ENCODE measurements at places on chromosomes 4 and X.

DNA sequence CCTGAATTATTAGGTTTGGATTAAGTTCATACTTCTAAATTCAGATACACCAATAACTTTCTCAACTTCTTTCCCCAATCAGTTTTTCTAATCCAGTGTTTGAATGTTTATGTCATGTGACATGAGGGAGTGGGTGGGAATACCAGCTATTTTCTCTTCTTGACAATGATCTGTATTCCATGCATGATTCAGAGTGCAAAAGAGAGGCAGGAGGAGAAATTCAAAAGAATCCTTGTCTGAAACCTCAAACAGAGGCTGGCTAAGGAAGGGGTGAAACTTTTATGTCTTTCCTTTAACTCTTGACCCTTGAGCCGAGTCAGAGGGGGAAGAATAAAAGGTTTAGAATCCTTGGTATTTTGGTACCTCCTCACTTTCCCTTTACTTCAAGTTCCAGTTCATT lies 544.7 kb downstream of the SPRY1 start:
- no peak for DNase-seq

DNA sequence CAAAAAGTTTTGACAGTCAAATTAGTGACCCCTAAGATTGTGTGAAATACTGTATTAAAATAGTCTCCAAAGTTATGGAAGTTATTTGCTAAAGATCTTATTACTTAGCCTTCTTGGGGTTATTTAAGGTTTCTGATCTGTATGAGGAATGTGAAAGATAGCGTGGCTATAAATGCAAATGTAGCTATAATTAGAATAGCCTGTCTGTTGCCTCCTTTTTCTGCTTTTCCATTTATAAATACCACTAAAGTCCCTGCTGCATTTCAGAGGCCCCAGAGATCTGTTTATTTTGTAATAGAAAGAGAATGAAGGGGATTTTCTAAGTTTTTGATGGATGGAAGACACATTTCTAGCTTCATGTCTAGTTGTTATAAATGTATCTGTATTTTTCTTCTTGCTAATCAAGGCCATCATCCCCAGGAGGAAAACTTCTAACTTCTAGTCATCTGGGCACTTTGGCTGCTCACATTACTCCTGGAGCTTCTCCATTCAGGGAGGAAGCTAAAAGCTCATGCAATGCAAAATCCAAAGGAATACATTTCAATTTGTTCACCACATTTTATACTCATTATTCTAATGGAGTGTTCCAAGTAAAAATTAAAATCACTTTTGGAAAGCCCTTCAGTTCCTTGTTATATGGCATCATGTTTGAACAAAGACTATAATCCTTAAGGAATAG lies 73.9 kb downstream of the INTS12 start:
- DNase-seq = no peak

GRCh38 chrX:43373032-43373431 lies 283.1 kb upstream of the MAOA start:
- no peak for DNase-seq

DNA sequence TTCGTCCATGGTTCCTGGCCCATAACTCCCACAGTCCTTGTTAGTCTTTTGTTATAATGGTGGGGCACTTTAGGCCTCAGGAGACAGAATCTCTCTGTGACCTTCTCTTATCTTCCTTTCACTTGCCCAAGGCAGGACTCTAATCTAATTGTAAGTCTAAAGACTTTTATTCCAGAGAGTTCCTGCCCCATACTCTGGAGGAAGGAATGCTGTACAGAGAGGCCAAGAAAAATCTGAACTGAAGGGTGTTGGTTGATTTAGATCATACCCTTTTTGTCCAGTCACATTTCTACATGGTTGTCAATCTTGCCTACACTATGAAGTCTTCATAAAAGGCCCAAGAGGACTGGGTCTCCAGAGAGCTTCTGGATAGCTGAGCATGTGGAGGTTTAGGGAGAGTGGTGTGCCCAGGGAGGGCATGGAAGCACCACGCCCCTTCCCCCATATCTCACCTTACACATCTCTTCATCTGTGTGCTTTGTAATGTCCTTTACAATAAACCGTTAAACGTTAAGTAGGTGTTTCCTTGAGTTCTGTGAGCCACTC lies 84.5 kb downstream of the AFF1 start:
- DNase-seq = no peak

GRCh38 chrX:5176766-5177165 lies 1051.9 kb downstream of the NLGN4X start:
- DNase-seq = no peak

DNA sequence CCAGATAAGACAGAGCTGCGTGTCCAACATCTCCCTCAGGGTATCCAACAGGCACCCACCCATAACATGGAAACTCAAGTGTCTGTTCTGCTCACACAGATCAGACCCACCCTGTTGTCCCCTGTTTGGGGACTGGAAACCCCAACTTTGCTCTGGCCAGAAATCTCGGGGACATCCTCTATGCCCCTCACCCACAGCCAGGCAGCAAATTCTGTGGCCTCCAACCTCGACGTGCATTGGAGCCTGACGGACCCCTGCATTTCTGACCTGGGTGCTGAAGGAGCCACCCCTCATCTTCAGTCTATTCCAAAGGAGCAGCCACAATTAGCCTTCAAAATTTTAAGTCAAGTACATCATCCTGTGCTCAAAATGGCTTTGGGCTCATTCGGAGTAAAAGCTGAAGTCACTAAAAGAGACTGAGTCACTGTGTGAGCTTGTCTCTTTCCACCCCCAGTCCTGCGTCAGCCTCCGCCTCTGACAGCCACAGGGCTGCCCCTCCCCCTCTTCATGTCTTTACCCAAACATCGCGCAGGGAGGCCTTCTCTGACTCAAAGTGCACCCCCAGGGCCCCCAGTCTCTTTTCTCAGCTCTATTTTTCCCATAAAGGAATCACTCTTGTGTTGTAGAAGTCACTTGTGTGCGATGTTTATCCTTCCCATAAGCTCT lies 24.4 kb upstream of the PDE6B start:
- DNase-seq = no peak

GRCh38 chrX:41386222-41386990 lies 52.4 kb downstream of the DDX3X start:
- DNase-seq = no peak

- DNase-seq = no peak
Observed at GRCh38 chr4:22315628-22316027, 200.2 kb downstream of the ADGRA3 start.

- DNase-seq = no peak
Observed at GRCh38 chr4:26788341-26788733, 72.3 kb upstream of the STIM2 start.

GRCh38 chr4:156391325-156391653 lies 437.6 kb upstream of the CTSO start:
- DNase-seq = no peak

GRCh38 chr4:149493492-149493891 lies 322.2 kb downstream of the IQCM start:
- DNase-seq = no peak

- DNase-seq = no peak
Observed at GRCh38 chr4:186537843-186538521, 17.4 kb downstream of the MTNR1A start.

DNA sequence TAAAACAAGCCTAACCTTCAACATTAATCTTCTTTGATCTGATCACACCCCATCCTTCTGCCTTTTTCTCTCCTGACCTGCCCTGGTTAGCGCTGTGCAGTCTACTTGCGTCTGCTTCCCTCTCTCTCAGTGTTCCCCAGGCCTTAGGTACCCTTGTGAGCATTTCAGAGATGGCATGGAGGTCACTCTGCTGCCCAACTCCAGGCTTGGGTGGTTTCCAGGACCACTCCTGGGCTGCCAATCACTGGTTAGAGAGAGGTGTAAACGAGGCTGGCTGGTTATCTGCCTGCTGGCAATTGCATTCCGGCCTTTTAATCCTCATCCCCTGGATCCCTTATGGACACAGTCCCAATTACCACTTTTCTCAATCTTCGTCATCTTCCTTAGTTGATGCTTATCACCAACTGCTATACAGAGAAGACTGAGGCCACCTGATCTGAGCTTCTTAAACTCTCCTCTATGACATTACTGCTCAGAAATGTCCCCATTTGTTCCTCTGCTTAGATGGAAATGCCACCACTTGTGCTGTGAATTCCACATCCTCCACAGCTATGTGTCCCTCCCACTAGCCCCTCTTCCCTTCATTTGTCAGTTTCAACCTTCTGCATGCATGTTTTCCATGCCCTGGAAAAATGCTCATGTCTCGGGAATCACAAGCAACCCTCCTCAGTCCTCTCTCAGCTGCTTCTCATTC lies 29.0 kb upstream of the BCLAF3 start:
- DNase-seq = no peak

DNA sequence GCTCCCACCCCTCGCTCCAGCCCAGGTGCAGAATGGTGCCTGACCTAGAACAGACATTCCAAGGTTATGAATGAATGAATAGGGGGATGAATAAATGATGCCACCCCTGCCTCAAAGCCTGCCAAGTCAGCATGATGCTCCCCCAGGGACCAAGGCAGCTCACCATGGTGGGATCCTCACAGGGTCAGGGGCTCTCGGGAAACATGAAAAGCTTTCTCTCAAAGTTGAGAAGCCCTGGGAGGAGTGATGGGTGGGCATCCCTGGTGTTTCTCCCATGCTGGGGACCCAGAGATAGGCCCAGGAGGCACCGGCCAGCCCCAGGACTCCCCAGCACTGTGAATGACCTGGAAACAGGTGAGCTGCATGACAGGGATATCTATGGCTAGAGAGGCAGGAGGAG lies 58.9 kb downstream of the HTRA3 start:
- DNase-seq = no peak

All from ELF-1 (cell line).